ENCODE measurements at places on chromosomes 12 and 14.
A peak's percentile ranks its signal among the peaks of the same experiment; 100 is the strongest.

- peak; percentile 28 for DNase-seq
Measured at GRCh38 chr12:27965411-27965810, 7.1 kb downstream of the PTHLH start.

- DNase-seq = no peak
Measured at GRCh38 chr14:89574420-89574819, 157.4 kb upstream of the FOXN3 start.

DNA sequence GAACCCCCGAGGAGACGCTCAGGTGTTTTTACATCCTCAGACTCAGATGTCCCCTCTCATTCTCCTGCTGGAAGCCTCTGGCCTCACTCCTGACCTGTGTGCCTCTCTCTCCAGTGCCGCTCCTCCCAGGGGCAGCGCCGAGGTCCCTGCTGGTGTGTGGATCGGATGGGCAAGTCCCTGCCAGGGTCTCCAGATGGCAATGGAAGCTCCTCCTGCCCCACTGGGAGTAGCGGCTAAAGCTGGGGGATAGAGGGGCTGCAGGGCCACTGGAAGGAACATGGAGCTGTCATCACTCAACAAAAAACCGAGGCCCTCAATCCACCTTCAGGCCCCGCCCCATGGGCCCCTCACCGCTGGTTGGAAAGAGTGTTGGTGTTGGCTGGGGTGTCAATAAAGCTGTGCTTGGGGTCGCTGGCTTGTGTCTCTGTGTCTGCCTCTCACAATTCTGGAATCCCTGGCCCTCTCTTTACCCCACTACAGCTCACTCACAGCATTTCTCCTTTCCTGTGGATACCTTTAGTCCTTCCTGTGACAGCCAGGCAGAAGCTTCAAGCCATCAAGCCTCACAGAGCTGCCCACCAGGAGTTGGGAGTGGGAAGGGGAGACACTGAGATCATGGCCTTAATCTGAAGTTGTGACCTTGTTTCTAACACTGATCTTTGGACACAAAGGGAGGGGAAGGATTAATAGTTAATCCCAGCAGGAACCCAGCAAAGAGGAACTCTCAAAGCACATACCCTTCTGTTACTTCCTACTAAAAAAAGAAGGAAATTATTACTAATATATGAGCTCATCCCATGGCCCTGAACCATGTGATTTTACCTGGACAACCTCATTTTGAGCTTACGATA is 1.1 kb upstream of the SOAT2 start:
- no peak for DNase-seq

GRCh38 chr14:79702197-79702596 is 509.1 kb downstream of the DIO2 start:
- DNase-seq = no peak

GRCh38 chr12:117583677-117584225 is 222.3 kb upstream of the NOS1 start:
- no peak for DNase-seq

DNA sequence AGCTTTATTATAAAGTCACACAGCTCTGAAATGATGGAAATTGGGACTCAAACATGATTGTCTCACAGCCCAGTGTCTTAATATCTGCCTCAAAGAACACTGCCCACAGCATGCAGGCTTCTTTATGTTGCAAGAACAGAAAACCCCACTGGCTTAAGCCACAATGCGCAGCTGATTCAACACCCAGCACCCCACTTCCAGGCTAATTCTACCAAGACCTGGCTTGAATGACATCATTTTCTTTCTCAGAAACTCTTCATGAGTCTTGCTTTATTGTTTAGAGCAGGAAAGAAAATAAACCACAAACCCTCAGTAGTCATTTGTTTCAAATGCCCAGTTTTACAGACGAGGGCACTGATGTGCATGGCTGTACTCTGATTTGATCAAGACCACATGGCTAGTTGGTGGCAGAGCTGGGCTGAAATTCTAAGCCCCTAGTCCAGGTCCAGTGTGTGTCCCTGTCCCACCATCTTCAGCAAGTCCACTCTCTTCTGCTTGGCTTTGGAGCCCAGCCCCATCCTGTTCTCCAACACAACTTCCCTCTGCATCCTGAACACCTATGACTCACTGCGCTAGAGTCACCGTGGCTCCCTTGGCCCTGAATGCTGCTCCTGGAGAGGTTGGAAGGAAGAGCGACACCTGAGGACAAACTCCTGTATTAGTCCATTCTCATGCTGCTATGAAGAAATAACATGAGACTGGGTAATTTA is 50.3 kb upstream of the SRSF5 start:
- DNase-seq = no peak

DNA sequence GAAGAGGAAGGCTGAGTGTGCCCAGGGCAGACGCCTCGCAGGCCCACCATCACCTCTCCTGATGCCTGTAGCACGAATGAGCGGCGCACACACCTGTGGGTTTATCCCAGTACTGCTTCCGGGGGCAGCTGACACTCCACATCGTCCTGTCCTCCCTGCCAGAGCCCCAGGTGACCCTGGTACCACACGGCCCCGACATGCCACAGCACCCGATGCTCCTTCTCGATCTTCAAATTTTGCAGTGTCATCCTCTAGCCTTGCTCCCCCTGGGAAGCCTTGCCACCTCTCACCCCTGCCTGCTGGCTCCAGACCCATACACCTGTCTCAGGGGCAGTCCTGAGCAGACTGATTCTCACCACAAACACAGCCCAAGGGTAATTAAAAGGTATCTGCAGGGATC is 40.6 kb downstream of the ANO2 start:
- DNase-seq = no peak

GRCh38 chr12:104823985-104824461 is 134.1 kb downstream of the SLC41A2 start:
- DNase-seq = no peak

DNA sequence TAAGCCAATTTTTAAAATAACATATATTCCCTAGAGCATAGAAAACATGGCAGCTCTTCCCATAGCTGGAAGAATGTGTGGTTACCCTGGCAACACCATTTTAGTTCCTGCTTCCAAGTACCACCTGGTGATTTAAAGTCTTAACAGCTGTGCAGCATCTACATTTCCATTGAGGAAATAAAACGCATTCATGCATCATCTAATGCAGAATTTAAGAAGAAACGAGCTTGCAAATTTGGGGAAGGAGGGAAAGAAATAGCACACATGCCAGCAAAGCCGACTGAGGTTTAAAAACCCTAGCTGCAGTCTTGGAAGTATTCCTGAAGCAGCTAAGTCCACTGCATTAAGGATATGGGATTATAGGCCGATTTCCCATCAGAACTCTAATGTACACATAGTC is 22.8 kb upstream of the SLC38A2 start:
- no peak for DNase-seq

- no peak for DNase-seq
Measured at GRCh38 chr14:51674294-51675002, 22.7 kb downstream of the FRMD6 start.

Data from SW 1271 (cell line).